Astrocyte (in vitro differentiated cells and primary cell): ENCODE measurements at places on chromosomes 1 and 21.

- H3K4me3 ChIP-seq = no peak overlapping the region
- H3K27me3 ChIP-seq = no peaks in the 10 kb centered on the region
- DNase-seq = no peak
- H3K27ac ChIP-seq = no peak overlapping the region
- no peaks in the 10 kb centered on the region for H3K36me3 ChIP-seq
Measured at GRCh38 chr1:232305050-232305449, 324.9 kb downstream of the SIPA1L2 start.

DNA sequence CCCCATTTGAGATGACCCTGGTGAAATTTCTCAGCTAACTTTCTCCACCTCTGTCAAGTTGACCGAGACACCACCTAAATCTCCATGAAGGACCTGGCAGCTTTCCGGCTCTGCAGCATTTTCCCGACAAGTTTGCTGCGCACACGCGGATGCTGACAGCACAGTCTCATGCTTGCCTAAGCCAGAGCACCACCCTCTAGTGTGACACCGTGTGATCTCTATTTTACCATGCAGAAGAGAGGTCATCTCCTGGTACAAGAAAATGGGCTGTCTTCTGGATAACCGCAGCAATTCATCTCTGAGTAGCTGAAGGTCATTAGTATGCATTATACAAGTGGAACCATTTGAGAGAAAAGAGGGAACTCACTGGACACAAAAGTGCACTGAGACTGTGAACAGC is 38.9 kb upstream of the H6PD start:
- H3K4me1 ChIP-seq = peaks cover 53% of the 10 kb centered on the region
- peak; percentile 53 for DNase-seq
- peak overlapping the region; percentile 46 for H3K4me3 ChIP-seq
- peak overlapping the region; percentile 78 for H3K27ac ChIP-seq
- peaks cover 4% of the 10 kb centered on the region for H3K36me3 ChIP-seq
- no peaks in the 10 kb centered on the region for H3K27me3 ChIP-seq

DNA sequence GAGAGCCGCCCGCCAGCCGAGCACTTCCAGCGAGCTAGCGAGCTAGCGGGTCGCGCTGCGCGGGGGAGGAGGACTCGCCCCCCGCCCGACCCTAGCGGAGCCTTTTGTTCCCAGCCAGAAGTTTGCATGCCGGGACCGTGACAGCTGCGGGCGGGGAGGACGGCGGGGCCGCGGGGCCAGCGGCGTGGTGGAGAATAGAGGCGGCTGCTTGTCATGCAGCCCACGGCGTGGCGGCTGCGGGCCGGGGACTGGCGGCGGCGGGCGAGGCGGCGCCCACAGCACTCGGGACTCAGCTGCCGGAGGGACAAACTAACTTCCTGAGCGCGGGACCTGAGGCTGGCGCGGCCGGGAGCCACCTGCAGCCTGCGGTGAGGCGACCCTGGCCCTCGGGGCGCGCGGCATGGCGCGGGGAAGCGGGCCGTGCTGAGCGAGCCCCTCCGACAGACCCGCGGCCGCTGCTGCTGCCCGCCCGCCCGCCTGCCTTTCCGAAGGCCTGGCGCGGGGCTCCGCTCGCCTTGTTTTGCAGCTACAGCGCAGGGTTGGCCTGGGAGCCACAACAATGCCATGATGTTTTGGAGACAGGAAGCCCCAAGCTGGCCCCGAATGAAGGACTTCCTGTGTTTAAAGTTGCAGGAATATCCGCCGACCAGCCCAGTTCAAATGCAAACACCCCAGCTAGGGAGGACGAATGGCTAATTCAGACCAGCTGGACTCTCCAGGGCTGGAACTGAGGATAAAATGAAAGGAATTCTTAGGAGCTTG is 82.2 kb upstream of the BMP8A start:
- H3K27ac ChIP-seq = peak overlapping the region; percentile 67
- peaks cover 7% of the 10 kb centered on the region for H3K36me3 ChIP-seq
- DNase-seq = no peak
- no peaks in the 10 kb centered on the region for H3K27me3 ChIP-seq
- peak overlapping the region; percentile 83 for H3K4me3 ChIP-seq
- peaks cover 80% of the 10 kb centered on the region for H3K4me1 ChIP-seq

- H3K27ac ChIP-seq = no peak overlapping the region
- no peak for DNase-seq
- H3K4me3 ChIP-seq = no peak overlapping the region
- H3K4me1 ChIP-seq = no peaks in the 10 kb centered on the region
- no peaks in the 10 kb centered on the region for H3K36me3 ChIP-seq
- H3K27me3 ChIP-seq = no peaks in the 10 kb centered on the region
Measured at GRCh38 chr1:106061586-106062495, 994.6 kb upstream of the PRMT6 start.

DNA sequence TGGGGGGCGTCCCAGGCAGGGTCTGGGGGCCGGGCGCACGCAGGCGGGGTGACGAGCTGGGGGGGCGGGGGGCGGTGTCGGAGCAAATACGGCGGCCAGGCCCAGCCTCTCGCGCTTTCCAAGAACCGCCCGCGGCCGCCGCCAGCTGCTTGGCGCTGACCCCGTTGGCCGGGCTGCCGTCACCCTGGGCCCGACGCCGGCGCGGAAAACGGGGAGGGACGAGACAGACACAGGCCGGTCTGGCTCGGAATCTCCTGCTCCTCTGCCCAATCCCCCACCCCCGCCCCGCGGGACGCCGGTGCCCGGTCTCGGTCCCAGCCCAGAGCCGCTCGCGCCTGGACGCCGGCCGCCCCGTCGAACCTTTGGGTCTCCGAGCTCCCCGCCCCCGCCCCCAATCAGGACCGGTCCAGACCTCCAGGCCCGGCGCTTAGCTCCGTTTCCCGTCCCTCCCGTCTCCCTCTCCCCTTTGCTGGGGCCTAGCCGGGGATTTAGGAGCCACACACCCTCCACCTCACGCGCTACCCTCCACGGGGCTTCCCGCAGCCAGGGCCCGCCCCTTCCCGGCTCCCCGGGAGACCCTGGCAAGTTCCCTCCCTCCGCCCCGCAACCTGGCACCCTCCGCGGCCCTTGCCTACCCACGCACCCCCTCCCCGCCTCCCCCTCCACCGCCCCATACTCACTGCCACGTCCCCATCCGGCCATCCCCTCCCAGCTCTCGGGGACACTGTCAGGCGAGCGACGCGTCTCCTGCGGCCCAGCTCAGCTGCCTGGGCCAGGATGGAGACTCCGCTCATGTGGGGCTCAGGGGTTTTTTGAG is 800 bp upstream of the MMP23B start:
- no peaks in the 10 kb centered on the region for H3K36me3 ChIP-seq
- no peak overlapping the region for H3K4me3 ChIP-seq
- no peak for DNase-seq
- no peak overlapping the region for H3K27ac ChIP-seq
- H3K4me1 ChIP-seq = no peaks in the 10 kb centered on the region

- H3K4me1 ChIP-seq = no peaks in the 10 kb centered on the region
- no peaks in the 10 kb centered on the region for H3K36me3 ChIP-seq
- no peaks in the 10 kb centered on the region for H3K27me3 ChIP-seq
- H3K27ac ChIP-seq = no peak overlapping the region
- H3K4me3 ChIP-seq = no peak overlapping the region
Measured at GRCh38 chr21:38861056-38861455, 55.3 kb downstream of the ETS2 start.

- H3K4me1 ChIP-seq = peaks cover 11% of the 10 kb centered on the region
- DNase-seq = no peak
Measured at GRCh38 chr1:54375712-54376429, 30.3 kb downstream of the SSBP3 start.

GRCh38 chr1:29460694-29461093 is 224.4 kb downstream of the PTPRU start:
- no peaks in the 10 kb centered on the region for H3K36me3 ChIP-seq
- H3K27ac ChIP-seq = no peak overlapping the region

GRCh38 chr1:200890818-200891773 is 3.6 kb upstream of the INAVA start:
- no peaks in the 10 kb centered on the region for H3K36me3 ChIP-seq
- peaks cover 7% of the 10 kb centered on the region for H3K27me3 ChIP-seq
- peak overlapping the region; percentile 64 for H3K4me3 ChIP-seq
- H3K4me1 ChIP-seq = peaks cover 13% of the 10 kb centered on the region
- peak overlapping the region; percentile 53 for H3K27ac ChIP-seq

DNA sequence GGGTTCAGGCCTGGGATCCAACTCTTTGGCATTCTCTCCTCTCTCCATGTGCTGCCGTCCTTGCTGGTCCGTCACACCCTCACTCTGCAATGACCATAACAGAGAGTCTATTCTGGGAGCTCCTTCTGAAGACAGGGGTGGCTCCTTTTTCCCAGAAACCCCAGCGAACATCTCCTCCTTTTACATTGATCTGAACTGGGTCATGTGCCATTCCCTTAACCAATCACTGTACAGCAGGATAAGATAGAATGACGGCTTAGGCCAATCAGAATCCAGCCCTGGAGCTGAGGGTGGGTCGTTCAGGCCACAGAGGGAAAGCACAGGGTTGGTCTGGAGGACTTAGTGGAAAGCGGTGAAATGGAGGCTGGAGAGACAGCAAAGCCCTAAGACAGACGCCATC is 740.1 kb downstream of the MATN1 start:
- DNase-seq = no peak
- no peaks in the 10 kb centered on the region for H3K36me3 ChIP-seq
- H3K27ac ChIP-seq = no peak overlapping the region
- no peaks in the 10 kb centered on the region for H3K27me3 ChIP-seq
- H3K4me1 ChIP-seq = no peaks in the 10 kb centered on the region

DNA sequence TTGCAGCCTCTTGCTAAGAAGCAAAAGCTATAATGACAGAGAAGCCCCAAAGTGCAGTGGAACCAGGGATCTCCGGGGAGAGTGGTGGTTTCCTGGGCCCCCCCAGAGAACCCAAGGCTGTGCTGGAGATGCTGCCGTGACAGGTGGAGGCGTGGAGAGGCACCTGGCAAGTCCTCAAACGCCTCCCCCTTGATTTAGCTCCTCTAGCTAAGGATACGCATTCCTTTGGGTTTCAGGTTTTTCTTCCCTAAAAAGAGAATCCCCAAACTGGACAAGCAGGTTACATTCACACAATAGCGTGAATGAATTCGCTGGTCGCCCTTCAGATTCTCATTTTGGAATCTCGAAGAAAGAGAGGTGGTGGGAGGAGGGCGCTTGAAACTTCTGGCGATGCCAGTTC is 853 bp upstream of the ATP1A1 start:
- peak overlapping the region; percentile 44 for H3K27ac ChIP-seq
- H3K27me3 ChIP-seq = peaks cover 7% of the 10 kb centered on the region
- H3K36me3 ChIP-seq = no peaks in the 10 kb centered on the region
- H3K4me3 ChIP-seq = peak overlapping the region; percentile 78
- no peak for DNase-seq
- peaks cover 33% of the 10 kb centered on the region for H3K4me1 ChIP-seq

DNA sequence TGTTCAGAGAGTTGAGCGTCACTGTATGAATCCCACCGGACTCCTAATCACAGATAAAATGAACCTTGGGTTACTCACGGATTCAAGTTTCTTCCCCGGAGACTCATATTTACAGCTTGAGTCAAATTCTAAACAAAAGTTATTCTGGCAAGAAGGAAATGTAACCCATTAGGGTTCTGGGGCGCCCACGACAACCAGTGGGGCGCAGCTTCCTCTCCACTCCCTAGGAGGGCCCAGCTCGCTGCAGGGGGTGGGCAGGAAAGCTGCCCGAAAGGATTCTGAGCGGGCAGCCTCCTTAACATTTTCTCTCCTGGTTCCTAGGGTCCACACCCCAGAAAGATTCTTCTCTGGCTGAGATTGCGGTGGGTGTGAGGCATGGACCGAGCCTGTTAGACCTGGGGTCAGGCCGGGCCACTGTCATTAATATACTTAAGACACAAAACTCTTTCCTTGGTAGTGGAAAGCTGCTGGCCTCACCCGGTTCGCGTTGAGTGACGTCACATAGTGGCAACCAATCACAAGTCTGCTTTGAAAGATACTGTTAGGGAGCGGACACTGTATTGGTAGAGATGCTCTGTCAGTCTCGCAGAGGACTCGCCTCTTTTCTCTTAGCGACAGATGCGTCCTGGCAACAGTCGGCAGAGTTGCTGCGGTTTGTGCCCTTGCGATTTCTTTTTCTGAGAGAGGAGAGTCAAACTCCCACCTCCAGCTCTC is 13.6 kb upstream of the MCOLN3 start:
- H3K27me3 ChIP-seq = no peaks in the 10 kb centered on the region
- peak overlapping the region; percentile 64 for H3K4me3 ChIP-seq
- peaks cover 2% of the 10 kb centered on the region for H3K4me1 ChIP-seq
- peak; percentile 97 for DNase-seq

- DNase-seq = no peak
- H3K4me3 ChIP-seq = no peak overlapping the region
- H3K27me3 ChIP-seq = no peaks in the 10 kb centered on the region
Measured at GRCh38 chr1:226779561-226779960, 40.5 kb upstream of the ITPKB start.

GRCh38 chr1:171884475-171884874 is 43.2 kb downstream of the DNM3 start:
- H3K4me3 ChIP-seq = no peak overlapping the region
- H3K4me1 ChIP-seq = no peaks in the 10 kb centered on the region
- H3K27ac ChIP-seq = no peak overlapping the region
- H3K27me3 ChIP-seq = no peaks in the 10 kb centered on the region
- DNase-seq = no peak
- H3K36me3 ChIP-seq = no peaks in the 10 kb centered on the region

- peaks cover 8% of the 10 kb centered on the region for H3K4me1 ChIP-seq
- no peak overlapping the region for H3K27ac ChIP-seq
- H3K36me3 ChIP-seq = no peaks in the 10 kb centered on the region
- H3K27me3 ChIP-seq = no peaks in the 10 kb centered on the region
Measured at GRCh38 chr1:25559031-25559430, 15.6 kb downstream of the LDLRAP1 start.

DNA sequence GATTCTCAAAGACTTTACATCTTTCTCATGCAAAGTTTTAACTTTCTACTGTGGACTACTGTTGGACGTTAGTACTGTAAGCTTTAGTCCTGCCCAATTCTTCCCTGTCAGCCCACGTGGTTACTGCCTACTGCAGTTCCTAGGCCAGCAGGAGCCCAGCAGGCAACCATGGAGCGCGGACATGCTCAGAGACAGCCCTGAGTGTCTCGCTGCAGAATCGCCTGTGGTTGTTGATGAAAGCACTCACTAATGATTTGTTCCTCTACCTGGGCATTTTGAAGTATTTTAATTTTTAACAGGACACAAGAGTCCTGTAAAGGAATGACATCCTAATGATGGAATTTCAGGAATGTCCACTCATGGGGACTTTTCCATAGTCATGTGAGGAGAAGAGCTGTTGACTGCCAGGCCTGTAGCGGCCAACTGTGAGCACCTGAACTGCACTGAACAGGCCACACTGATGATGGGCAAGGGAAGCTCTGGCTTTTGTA is 44.1 kb downstream of the PGBD5 start:
- no peaks in the 10 kb centered on the region for H3K27me3 ChIP-seq
- no peak overlapping the region for H3K27ac ChIP-seq
- H3K4me3 ChIP-seq = no peak overlapping the region

GRCh38 chr1:101237229-101237837 is 514 bp downstream of the S1PR1 start:
- peak overlapping the region; percentile 70 for H3K4me3 ChIP-seq
- no peaks in the 10 kb centered on the region for H3K36me3 ChIP-seq
- DNase-seq = peak; percentile 26
- no peak overlapping the region for H3K27ac ChIP-seq
- peaks cover 18% of the 10 kb centered on the region for H3K4me1 ChIP-seq

- no peaks in the 10 kb centered on the region for H3K27me3 ChIP-seq
- peak overlapping the region; percentile 92 for H3K27ac ChIP-seq
- peak; percentile 74 for DNase-seq
- H3K4me1 ChIP-seq = peaks cover 62% of the 10 kb centered on the region
- H3K4me3 ChIP-seq = no peak overlapping the region
- peaks cover 30% of the 10 kb centered on the region for H3K36me3 ChIP-seq
Measured at GRCh38 chr1:230857077-230857476, 11.2 kb downstream of the C1orf198 start.
